ENCODE measurements at places on chromosomes 6 and 20.

GRCh38 chr20:37522260-37523011 lies 1.4 kb downstream of the NNAT start:
- peak; percentile 88 for DNase-seq

DNA sequence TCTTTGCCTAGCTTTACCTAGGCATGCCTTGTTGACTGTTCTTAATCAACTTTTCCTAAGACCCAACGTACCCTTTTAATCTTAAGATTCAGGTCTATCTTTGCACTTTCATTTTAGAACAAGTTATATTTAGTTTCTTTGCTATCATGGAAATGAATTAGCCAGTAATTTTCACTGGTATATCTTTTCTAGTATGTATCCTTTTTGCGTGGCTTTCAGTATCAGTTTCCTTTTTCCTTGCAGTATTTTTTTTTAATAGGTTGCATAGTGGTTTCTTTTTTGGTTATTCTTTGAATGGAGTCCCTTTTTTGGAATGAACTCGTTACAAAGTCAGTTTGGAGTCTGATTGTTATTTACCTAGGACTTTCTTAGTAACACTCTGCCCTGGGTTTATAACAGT lies 7.3 kb downstream of the ANKEF1 start:
- DNase-seq = no peak

DNA sequence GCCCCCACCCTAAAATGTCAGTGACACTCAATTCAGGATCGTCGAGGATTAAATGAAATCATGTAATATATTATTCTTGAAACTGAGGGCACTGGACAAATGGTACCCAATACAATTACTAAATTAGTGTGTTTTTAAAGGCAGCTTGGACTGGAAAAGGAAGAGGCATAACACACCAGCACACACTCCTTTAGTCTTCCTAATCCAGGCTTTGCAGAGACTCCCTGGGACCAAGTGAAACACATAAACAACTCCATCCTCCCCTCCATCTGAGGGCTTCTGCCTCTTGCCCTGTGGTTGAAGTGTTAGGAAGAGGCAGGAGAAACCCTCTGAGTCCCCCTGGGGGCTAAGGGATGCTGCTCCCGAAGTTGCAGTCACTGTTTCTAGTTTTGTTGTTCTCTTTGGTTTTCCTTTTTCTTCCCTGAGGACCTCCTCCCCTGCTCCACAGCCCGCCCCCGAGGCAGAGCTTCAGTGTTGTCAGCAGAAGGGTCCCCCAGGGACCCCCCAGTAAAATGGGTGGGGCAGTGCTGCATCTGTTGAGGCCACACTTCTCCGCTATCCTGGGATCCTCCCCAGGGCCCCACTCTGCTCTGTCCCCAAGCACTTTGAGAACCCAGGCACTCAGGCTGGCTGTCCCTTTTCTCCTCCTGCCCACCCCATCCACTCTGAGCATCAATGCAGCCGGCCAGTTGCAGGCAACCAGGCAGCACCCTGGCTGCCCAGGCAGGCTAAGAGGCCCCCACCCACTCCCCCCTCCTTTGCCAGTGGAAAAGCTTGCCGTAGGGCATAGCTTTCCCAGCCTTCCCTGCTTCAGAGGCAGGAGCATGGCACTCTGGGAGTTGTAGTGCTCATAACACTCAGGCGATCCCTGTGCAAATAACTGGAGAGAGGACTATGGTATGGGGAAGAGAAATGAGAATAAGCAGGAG lies 5.9 kb downstream of the TMEM63B start:
- DNase-seq = peak; percentile 83

- DNase-seq = no peak
Observed at GRCh38 chr6:36702656-36703055, 5.0 kb downstream of the RAB44 start.

DNA sequence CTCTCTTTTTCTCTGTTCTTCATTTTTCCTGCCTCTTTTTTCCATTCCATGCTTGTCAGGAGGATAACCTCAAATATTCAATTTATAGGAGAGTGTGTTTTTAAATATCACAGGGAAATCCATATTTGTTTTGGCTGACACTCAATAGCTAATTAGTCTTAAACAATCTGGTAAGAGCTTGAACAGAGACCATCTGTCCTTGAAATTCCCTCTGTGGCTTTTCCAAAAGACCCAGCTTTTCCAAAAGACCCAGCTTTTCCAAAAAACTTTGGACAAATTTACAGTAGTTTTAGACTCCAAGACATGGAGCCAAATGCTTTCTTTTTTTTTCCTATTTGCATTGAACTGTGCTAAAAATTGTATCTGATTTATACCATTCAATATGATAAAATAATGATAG lies 127.4 kb upstream of the FAM83B start:
- DNase-seq = no peak

- DNase-seq = no peak
Observed at GRCh38 chr6:14067656-14068055, 49.9 kb upstream of the CD83 start.

DNA sequence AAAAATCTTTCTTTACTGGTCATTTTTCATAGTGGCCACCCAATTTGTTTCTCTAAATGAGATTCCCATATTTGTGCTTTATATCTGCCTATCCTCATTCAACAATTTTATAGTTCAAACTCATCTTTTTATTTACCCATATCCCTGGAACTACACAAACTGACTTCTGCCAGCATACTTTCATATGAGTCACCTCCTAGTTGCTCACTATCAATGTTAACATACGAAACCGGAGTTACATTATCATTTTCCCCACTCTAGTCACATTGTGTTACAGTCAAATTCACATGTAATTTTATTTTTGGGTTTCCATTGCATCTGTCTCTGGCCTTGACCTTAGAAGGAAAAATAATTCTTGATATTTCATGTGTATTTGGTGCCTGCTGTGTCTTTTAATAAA lies 499.4 kb downstream of the MAFB start:
- no peak for DNase-seq

GRCh38 chr6:44024574-44025219 lies 102.6 kb downstream of the MRPL14 start:
- no peak for DNase-seq

DNA sequence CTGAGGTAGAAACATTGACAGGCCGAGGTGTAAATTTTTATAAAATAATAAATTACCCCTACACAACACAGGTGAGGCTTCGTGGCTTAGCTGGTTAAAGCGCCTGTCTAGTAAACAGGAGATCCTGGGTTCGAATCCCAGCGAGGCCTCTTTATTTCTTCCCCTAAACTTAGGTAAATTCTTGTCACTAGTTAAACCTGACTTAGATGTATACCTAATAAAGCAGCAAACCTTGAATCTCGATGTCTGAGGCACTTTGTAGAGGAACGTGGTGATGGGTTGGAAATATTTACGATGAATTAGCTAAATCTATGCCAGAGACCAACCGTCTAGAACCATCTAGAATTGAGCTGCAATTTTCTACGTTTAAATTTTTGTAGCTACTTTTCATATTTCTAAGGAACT lies 185.6 kb downstream of the OR2B2 start:
- no peak for DNase-seq

DNA sequence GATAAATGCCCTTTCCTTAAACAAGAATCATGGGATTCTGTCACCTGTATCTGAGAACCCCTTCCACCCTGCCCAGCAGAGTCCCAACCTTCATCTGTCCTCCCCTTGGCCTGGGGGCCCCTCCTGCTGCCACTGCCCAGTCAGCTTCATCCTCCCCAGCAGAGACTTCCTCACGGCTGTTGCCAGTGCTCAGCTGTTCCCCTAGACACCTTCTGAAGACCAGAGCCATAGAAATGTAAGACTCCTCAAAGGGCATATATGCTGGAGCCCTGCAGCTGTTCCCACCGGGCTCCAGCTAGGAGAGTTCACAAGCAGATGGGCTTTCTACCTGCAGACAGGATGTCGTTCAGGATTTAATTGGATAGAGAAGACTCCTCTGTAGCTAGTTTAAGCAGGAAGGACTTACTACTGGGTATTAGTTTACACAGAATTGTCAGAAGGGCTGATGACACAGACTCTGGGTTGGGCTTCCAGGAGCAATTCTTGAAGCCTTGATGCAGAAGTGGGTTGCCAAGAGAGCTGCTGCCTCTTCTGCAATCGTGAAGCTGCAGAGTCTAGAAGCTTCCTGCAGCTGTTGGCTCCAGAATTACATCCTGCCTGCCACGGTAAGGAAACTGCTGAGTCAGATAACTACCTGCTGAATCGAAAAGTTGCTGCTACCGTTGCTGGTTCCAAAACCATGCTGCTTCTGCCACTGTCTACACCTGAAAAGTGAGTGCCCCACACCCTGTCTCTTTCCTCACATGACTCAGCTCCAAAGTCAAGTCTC lies 57.1 kb upstream of the MLN start:
- no peak for DNase-seq

GRCh38 chr6:115720900-115721299 lies 339.8 kb downstream of the FRK start:
- DNase-seq = no peak

DNA sequence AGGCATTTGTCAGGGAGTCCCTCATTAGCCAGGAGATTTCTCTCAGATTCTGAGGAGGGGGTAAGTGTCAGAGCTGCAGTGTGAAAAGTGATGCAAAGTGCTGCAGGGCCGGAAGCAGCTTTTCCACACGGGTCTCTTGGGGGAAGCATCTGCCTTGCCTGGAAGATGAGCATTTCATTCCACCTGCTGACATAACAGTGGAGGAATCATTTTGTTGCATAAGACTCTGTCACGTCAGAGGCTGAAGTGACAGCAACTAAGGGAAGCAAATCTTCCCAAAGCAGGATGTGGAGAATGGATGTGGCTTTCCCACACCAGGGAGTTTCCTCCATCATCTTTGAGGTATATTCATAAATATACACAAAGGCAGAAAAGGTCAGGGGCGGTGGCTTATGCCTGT lies 22.8 kb downstream of the DCBLD1 start:
- no peak for DNase-seq

- no peak for DNase-seq
Observed at GRCh38 chr20:63178889-63179686, 36.8 kb downstream of the YTHDF1 start.

DNA sequence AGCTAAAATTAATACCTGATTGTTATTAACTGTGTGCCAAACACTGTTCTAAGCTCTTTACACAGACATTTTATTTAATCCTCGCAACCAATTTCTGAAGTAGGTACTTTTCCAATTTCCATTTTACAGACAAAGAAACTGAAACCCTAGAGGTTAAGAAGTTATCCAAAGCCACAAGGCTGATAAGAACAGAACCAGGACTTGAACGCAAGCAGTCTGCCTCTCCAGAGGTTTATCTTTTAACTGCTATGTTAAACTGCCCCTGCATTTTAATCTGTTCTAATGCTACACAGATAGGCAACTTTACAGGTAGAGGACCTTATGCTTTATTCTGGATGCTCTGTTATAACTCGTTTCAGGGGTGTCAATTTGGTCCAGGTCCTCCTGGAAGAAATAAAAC lies 118.2 kb downstream of the SLC16A10 start:
- no peak for DNase-seq

- peak; percentile 55 for DNase-seq
Observed at GRCh38 chr6:138454981-138455706, 44.1 kb downstream of the NHSL1 start.

GRCh38 chr6:33410711-33411631 lies at the start of gene PHF1:
TSS of gene PHF1 (plus strand) at chr6:33411014. CDS start at chr6:33412264, 1,250 bp downstream.
- DNase-seq = no peak

GRCh38 chr20:51221791-51222408 lies 199.0 kb upstream of the KCNG1 start:
- DNase-seq = peak; percentile 48
